ENCODE measurements at places on chromosomes 2 and 18.

DNA sequence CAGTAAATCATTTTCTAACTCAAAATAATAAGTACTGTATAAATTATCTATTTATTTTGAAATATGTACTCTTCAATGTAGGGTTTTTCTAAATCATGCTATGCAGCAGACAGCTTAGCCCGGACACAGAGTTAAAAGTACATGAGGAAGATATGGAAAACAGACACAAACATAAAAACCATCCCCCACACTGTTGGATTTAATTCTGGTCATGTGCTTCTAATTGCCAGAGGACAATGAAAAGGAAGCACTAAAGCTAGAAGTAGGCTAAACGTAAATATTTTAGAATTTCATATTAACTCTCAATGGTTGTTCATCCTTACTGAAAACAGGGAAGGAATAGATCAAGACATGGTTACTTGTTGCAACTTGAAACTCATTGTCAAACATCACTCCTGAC is 420.7 kb downstream of the ERBB4 start:
- DNase-seq: no peak

DNA sequence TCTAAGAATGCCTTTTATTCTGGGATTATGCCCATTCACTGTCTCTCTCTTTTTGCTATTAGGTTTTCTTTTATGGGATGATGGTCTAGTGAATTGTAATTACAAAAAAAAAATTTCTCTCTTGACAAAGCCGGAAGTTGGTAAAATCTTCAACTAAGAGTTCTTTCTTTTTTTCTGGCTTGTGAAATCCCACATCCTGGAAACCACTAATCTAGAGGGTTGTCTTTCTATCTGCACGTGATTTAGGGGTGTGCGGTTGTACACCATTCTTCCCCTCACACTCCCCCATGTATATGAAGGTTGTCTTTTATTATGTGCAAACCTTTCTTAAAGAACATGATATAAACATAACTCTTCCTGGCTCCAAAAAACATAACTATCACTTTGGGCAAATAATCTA is 52.0 kb downstream of the GATA6 start:
- no peak for DNase-seq

DNA sequence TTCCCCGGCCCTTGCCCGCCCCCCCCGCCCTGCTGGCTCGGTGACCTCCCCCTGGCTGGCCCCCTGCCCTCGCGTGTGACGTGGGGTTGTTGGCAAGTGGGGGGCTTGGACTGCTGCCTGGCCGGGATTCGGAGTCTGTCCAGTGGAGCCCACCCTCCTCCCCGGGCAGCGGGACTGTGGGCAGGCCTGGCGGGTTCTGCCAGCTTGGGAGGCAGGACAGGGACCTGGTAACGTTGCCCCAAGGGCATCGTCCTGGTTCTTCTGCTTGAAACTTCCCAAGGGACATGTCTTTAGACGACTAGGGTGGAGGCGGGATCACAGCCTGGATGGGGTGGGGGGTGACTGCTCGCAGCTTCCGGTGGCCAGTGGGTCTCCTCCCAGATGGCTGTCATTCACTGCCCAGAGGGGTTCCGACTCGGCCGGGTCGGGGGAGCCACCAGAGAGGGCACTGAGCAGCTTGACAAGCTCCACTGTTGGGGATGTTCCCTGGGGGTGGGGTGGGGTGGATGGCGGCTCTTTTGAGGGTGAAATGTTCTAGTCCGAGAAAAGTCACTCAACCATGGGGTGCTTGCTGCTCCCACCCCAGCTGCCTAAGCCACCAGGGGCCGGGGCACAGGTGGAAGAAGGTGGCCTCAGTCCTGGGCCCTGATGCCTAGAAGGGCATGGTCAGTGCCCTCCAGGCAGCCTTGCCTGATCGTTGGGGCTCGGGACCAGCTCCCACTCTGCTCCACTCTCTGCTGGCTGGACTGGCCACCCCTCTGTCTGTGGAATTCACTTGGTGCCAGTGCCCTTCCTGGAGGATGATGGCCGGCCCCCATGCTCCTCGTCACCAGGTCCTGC is 4.3 kb upstream of the HS6ST1 start:
- no peak for DNase-seq

- DNase-seq: no peak
Measured at GRCh38 chr2:101185085-101185484, 33.9 kb upstream of the TBC1D8 start.

DNA sequence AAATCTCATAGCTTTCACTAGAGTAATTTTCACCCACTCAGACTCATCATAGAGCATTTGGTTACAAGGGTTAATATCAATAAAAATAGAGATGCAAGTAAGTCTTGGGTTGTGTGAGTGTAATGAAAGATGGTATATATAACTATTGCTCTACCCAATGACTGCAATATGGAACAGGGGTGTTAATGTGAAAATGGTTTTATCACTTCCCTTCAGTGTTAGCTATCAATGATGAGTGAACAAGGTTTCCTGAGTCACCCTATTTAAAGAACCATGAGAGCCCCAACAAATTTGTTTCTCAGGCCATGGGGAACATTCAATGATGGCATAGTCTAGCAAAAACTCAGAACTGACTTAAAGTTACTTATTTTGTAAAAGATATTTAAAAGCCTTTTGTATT is 1133.6 kb upstream of the ZEB2 start:
- DNase-seq: no peak
